ENCODE measurements at places on chromosomes 6 and 20. TPM values are rescaled to one million over a fixed set of nuclear protein-coding genes. Genes with fewer than 3 reads are reported as not detected.
A peak's percentile ranks its signal among the peaks of the same experiment; 100 is the strongest.

- no peak for DNase-seq
Measured at GRCh38 chr6:40874495-40874894, 164.5 kb downstream of the UNC5CL start.

- no peak for DNase-seq
Measured at GRCh38 chr20:1535420-1536175, 21.9 kb downstream of the SIRPD start.

DNA sequence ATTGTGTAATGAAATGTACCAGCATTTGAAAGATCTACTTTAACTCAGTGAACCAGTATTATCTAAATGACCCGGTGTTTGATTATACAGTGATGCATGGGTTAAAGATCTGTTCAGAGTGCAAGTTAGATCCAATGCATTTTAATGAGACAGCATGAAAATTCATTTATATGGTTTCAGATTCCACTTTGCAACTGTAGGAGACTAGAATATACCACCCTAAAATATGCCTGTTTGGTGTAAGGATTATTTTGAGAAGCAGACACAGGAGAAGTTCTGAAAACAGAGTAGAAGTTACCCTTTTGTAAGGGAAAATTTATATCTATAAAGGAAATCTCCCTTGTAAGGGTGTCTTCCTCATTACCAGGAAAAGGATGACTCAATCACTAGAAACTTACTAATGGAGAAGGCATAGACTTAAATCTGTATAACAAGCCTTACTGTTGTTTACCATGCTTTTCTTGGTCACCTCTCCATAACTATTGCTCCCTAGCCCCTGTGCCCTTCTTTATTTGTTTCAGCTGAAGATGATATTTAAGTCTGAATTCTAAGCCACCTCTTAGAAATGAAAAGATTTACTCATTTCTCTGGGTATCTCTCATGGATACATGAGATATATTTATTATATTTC is 105.4 kb downstream of the NCOA3 start:
- peak; percentile 12 for DNase-seq

DNA sequence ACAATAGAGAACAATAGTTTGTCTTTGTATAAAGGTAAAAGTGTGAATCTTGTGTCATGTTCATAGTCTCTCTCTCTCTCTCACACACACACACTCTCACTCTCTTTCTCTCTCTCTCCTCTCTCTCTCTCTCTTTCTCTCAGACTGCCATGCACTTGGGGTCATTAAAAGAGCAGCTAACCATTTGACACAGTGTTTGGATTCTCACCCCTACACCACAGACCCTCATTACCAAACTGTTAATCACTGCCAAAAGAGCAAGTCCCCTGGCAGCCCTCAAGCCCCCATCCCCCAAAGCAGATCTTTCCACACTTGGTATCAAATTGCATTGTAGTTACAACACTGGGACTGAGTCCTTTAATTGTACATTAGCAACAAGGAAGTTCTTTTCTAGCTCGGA is 305.8 kb upstream of the RSPO3 start:
- DNase-seq: no peak

GRCh38 chr6:31414771-31415265 is 11.4 kb downstream of the MICA start:
- DNase-seq: no peak

- no peak for DNase-seq
Measured at GRCh38 chr6:156825475-156825874, 48.3 kb downstream of the ARID1B start.

- no peak for DNase-seq
Measured at GRCh38 chr6:11732036-11732631, 46.5 kb downstream of the ADTRP start.

GRCh38 chr6:137020776-137021175 is 24.0 kb downstream of the IL20RA start:
- no peak for DNase-seq

RIOK1 gene
- total RNA-seq: 39.0 TPM

GRCh38 chr6:33248643-33248931 is 23.1 kb downstream of the VPS52 start:
- no peak for DNase-seq

GRCh38 chr6:22765015-22765414 is 195.6 kb downstream of the HDGFL1 start:
- no peak for DNase-seq

GRCh38 chr6:105596284-105596755 is 193.4 kb upstream of the PREP start:
- DNase-seq: no peak

WASF1 gene
- 25.9 TPM for total RNA-seq

- DNase-seq: no peak
Measured at GRCh38 chr20:50567860-50568548, 57.8 kb downstream of the PTPN1 start.

- no peak for DNase-seq
Measured at GRCh38 chr20:51087266-51087665, 64.4 kb upstream of the KCNG1 start.

DNA sequence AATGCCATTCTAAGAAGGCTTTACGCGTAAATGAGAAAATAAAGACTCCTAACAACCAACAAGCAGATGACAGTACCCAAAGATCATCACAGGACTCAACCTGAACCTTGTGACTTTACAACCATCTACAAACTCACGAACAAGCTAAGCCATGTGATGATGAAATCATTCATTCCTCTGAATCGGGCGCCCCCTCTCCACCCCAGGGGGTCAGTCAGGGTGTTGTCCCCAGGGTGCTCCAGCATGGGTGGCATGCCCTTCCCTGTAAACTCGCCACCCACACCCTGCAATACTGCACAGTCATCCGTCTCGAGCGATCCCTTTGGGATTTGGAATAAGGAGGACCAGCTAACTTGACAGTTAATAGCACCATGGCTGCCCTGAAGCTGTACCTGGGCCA is 12.6 kb downstream of the SERPINB6 start:
- no peak for DNase-seq

DNA sequence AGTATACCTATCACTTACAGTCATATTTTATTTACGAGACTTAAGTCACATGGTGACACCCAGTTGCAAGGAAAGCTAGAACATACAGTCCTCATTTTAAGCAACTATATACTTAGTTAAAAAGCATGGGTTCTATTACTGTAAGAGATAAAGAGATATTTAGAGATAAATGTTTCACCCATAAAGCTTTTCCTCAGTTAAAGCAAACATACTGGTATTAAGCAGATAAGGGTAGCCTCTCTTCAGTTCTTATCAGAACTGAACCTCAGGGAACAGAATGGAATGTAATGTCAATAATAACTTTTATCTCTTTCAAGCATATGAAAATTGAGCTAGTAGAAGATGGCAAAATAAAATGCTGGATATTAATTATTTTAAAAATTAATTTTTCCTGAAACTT is 9.9 kb upstream of the ASCC3 start:
- no peak for DNase-seq

- DNase-seq: no peak
Measured at GRCh38 chr6:155262655-155263054, 1.2 kb upstream of the CLDN20 start.
